ENCODE measurements at places on chromosomes 13 and 19.

GRCh38 chr13:106517109-106517847 lies 18.2 kb downstream of the EFNB2 start:
- DNase-seq: no peak

DNA sequence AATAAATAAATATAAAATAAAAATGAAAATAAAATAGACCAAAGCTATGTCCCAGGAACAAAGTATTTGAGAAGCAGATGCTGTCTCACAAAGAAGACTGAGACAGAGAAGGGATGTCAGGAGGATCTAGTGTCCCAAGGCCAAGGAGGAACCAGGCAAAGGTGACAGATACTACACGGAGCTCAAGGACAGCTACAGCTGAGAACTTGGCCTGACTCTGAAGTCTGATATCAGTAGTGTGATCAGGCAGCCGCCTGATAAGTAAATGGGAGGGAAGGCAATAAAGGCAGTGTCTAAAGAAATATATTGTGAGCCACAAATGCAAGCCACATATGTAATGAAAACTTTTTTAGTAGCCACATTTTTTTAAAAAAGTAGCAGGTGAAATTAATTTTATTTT lies 20.4 kb upstream of the NANOS3 start:
- DNase-seq: no peak

GRCh38 chr13:44165889-44166496 lies 207.6 kb upstream of the SERP2 start:
- no peak for DNase-seq

DNA sequence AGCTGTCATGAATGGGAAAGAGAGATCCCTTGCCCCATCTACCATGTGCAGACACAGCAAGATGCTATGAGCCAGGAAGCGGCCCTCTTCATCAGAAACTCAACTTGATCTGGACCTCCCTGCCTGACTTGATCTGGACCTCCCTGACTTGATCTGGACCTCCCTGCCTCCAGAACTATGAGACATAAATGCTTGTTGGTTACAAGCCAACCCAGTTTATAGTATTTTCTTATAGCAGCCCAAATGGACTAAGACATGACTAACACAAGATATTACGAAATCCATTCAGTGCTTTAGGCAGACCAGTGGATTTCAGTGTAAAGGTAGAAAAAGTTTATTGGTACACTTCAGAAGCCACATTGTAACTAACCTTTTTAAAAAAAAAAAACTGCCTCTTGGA lies 15.6 kb downstream of the PCID2 start:
- no peak for DNase-seq

- no peak for DNase-seq
Measured at GRCh38 chr19:32858155-32858554, 11.4 kb downstream of the SLC7A9 start.

GRCh38 chr19:47221890-47222289 lies 9.1 kb downstream of the BBC3 start:
- no peak for DNase-seq

DNA sequence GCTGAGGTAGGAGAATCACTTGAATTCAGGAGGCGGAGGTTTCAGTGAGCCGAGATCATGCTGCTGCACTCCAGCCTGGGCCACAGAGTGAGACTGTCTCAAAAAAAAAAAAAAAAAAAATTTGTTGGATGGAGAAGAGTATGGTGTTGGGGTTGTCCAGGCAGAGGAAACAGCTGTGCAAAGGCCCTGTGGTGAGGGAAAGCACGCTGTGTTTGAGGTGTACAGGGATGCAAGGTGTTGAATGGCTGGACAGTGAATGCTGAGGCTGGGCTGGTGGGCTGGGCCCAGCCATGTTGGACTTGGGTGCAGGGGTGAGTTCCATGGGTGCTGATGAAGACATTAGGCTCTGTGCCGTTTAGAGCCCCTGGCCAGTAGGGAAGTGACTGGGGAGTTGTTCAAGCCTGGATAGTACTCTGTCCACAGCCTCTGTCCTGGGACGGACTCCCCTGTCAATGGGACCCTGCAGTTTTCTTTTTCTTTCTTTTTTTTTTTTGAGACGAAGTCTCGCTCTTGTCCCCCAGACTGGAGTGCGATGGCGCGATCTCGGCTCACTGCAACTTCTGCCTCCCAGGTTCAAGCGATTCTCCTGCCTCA lies 18.6 kb downstream of the PRR12 start:
- no peak for DNase-seq

- DNase-seq: peak; percentile 50
Measured at GRCh38 chr19:4732680-4733114, 9.1 kb upstream of the DPP9 start.

GRCh38 chr19:51020988-51021651 lies 1.6 kb upstream of the KLK10 start:
- no peak for DNase-seq

- DNase-seq: no peak
Measured at GRCh38 chr13:22161871-22162270, 491.0 kb downstream of the FGF9 start.

GRCh38 chr19:50402544-50403301 lies 16.0 kb upstream of the SPIB start:
- no peak for DNase-seq
